ENCODE measurements at places on chromosomes 16 and 17.
A peak's percentile ranks its signal among the peaks of the same experiment; 100 is the strongest.

GRCh38 chr16:19776147-19776546 lies 58.1 kb downstream of the IQCK start:
- DNase-seq, result no peak

GRCh38 chr17:41982026-41982760 lies 15.6 kb downstream of the CNP start:
- no peak for DNase-seq

DNA sequence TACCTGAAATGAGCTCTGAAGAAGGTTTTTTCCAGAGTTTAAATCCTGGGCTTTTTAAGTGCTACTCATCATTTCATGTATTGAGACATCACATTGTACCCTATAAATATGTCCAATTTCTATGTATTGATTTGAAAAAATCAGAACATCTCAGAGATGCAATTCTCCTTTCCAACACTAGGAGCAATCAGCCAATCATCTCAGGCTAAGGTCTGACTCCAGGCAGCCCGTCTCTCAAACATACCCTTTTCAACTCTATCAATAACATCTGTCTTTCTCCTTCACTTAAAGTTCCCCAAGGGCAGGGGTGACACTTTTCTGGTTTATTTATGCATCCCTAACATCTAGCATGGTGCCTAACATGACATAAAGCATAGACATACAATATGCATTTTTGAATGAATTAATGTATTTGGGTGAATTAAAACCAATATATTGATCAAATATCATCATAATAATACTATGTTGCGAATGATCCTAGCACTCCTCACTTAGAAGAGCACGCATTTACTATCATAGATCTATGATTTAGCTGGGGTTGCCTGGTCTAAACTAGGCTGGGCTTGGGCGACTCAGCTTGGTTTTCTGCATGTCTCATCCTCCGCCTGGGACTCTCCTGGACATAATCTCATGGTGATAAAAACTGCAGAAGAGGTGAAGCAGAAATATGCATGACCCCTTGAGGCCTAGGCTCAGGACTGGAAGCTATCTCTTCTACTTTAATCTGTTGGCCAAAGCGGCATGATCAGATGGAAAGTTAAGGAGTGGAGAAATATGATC lies 5.2 kb upstream of the CDH11 start:
- DNase-seq, result no peak

- peak; percentile 67 for DNase-seq
Observed at GRCh38 chr16:69179328-69180010, 7.5 kb upstream of the SNTB2 start.

DNA sequence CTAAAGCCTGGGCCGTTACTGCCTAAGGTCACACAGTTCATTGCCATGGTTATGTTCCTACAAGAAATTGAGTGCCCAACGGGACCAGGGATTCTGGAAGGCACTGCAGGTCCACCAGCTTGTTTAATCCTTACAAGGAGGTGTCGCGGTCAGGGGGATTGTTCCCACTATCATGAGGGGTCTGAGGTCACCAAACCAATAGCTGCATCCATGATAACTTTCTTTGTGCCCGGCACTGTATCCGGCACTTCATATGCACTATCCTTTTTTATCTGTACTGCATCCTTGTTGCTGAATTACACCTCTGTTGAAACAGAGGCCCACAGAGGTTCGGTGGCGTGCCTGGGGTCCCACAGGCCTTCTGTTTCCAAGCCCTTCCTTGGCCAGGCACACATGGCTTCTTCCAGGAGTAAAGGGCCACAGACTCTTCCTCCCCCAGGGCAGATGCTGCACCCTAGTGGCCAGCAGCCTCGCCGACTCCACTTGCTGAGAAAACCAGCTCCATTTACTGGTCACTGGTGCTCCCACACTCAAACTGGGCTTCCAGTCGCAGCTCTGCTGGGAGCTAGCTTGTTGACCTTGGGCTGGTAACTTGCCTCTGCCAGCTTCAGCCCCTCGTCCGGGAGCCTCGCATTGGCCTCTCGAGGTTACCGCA lies 82.0 kb upstream of the PLCG2 start:
- peak; percentile 72 for DNase-seq

GRCh38 chr16:70551788-70552187 lies 28.2 kb downstream of the SF3B3 start:
- DNase-seq, result no peak

GRCh38 chr16:11613381-11614303 lies 26.9 kb upstream of the LITAF start:
- DNase-seq, result no peak

- no peak for DNase-seq
Observed at GRCh38 chr17:46732754-46733398, 85.6 kb downstream of the WNT3 start.

DNA sequence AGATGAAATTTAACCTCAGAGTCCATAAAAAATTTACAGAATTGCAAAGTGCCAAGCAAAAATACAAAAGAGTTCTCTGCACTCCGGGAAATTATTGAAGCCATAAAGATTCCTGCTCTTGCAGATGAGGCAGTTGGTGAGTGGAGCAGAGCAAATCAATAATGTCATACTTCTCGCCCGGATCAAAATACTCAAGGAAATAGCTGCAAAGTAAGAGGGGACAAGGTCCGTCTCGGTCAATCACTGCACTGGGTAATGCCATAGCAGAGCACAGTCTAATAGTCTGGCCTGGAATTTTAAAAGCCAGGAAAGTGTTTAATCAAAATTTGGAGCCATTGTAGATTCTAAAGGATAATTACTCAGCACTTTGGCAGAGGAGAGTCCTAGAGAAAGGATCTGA lies 58.9 kb downstream of the GP2 start:
- DNase-seq, result no peak

- no peak for DNase-seq
Observed at GRCh38 chr16:66065925-66066324, 300.6 kb upstream of the CDH5 start.

- no peak for DNase-seq
Observed at GRCh38 chr16:50739031-50739430, 2.9 kb upstream of the CYLD start.

DNA sequence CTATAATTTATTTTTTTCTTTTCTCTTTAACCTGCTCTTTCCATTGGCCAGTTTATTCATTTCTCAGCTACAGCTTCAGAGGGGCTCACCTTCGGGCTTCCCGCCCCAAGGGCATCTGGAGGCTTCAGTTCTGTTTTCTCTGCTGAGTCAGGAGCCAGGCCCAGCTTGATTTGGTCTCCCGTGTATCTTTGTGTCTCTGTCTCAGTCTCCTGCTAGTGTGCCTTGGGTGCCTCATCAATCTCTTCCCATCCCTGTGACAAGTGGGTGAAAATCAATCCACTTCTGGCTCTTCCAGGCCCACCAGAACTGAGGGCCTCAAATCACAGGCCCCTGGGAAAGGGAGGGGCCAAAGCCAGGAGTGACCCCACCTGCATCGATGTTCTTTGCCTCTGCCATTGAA lies 72.1 kb downstream of the CCDC182 start:
- DNase-seq, result no peak

GRCh38 chr16:84226026-84226425 lies 13.8 kb downstream of the KCNG4 start:
- no peak for DNase-seq

DNA sequence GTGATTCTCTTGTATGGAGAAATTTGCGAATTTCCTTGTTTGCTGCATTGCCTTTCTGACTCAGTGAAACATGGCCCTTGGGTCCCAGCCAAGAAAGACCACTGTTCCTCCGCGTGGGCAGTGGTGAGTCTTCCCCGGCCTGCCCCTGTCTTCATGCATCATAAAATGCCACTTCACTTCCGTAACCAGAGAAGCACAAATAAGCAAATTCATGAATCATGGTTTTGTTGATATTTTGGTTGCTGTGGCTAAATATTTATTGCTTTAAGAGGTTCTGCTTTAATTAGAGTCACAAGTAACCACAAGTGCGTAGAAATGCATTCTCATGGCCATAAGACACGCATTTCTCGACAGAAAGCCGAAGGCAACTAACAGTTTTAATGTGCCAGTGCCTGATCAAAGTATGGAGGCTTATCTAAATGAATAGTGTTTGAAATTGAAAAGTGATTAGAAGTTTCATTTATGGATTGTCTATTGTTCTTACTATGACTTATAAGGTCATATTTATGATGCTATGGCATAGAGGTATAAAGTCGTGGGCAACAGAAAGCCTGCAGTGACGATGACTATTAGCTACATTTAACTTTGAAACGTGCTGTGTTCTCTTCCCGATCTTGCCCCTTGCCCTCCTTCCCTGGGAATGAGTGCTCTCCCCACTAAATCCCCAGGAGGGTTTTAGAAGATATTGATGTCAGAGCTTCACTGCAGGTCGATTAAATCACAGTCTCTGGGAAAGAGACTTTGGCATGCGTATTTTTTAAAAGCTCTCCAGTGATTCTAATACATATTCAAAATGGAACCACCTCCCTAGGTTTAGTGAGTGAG lies 76.0 kb downstream of the WIPI1 start:
- peak; percentile 79 for DNase-seq

DNA sequence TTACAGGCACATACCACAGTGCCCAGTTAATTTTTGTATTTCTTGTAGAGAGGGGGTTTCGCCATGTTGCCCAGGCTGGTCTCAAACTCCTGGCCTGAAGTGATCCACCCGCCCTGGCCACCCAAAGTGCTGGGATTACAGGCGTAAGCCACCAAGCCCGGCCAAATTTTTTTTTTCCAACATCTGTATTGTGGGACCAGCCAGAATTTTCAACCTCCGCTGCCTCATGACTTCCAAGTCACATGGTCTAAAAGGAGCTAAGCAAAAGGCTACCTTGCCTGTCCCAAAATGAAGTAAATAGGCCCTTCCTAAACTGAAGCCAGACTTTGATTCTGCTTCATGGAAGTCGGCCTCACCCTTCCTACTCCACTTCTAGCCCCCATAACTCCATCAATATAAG lies 4.2 kb upstream of the SPAG7 start:
- DNase-seq, result no peak

GRCh38 chr16:49672753-49673152 lies 183.2 kb downstream of the ZNF423 start:
- DNase-seq, result no peak

- DNase-seq, result no peak
Observed at GRCh38 chr16:9135797-9136196, 44.4 kb downstream of the HAPSTR1 start.

DNA sequence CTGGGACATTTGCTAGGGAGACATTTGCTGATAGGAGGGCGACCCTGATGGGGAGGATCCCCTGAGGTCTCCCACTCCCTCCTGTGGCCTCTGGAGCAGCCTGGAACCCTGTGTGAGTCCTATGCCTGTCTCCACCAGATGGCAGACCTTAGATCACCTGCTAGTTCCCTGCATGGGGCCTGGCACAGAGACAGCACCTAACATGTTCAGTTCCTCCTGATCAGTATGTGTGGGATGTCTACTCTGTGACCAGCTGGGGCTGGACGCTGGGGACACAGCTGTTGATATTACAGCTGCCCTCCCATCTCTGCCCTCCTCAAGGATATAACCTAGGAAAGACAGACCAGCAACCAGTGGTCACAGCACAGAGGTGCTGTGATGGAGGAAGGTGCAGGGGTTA lies 1.1 kb upstream of the ADCY7 start:
- no peak for DNase-seq

- no peak for DNase-seq
Observed at GRCh38 chr17:20805751-20806150, 226.2 kb downstream of the CDRT15L2 start.

DNA sequence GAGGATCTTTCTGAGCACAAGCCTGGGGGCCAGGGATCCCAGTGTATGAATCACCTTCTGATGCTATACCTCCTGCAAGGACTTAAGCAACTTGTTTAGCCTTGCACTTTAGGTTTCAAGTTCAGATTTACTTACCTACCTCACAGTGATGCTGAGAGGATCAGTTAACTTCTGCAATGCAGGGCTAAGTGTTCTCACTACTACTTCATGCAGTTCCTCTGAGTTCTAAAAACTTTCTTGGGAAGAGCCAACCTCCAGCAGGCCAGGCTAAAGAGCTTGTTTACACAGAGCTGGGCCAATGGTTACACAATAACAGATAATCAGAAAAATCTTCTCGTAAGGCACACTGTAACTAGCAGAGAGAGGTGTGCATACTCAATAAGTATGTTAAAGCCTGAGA lies 13.0 kb downstream of the VEZF1 start:
- DNase-seq, result peak; percentile 32

- peak; percentile 44 for DNase-seq
Observed at GRCh38 chr16:87043231-87044031, 273.8 kb downstream of the C16orf95 start.

- peak; percentile 88 for DNase-seq
Observed at GRCh38 chr17:65514541-65514940, 46.9 kb downstream of the AXIN2 start.

- DNase-seq, result no peak
Observed at GRCh38 chr17:2056206-2057174, 1.6 kb downstream of the HIC1 start.

GRCh38 chr17:60363700-60364405 lies 28.1 kb downstream of the USP32 start:
- DNase-seq, result no peak

GRCh38 chr16:12677502-12677901 lies 126.2 kb downstream of the CPPED1 start:
- no peak for DNase-seq

DNA sequence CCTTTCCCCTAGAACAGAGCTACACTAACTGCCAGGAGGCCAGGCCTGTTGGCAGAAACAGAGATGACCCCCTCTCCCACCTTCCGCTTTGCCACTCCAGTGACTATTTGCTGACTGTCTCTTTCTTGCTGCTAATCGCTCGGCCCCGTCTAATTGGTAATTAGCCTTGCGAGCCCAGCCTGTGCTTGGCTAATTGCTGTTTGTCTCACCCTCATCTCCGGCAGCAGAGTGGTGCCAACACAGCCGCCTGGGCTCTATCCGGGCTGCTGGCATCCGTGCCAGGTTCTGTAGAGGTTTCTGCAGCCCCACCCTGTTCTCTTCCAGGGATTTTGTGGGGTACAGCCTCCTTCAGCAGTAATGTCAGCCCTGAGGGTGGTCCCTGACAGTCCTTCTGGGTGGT lies 27.4 kb upstream of the PHB1 start:
- no peak for DNase-seq

DNA sequence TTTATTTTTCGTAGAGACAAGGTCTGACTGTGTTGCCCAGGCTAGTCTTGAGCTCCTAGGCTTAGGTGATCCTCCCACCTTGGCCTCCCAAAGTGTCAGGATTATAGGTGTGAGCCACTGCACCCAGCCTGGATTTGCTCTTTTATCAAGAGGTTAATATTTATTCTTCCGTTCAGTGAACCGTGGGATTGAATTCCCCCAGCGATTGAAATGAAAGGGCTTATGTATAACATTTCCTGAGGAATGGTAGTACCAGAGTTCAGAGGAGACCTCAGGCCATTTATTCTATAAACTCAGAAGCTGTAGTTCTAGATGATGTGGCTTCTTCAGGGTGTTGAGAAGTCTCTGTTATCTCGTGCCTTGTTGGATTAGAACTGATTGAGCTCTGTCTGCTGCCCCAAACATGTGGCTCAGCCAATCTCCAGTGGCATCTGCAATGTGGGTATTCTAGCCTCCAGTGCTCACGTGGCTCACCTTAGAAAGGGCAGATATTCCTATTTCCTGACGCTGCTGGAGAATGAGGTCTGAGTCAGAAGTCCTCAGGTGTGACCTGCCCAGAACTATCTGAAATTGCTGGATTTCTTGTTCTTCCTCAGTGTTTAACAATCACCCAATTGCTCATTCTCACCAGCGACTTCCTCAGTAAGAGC lies 22.5 kb downstream of the HMOX2 start:
- DNase-seq, result no peak

GRCh38 chr17:75485688-75486087 lies 29.3 kb downstream of the TMEM94 start:
- no peak for DNase-seq

GRCh38 chr16:72856797-72857196 lies 191.1 kb downstream of the ZFHX3 start:
- DNase-seq, result peak; percentile 45

Data from AG20443 (cell line).